Activated T-cell treated with anti-CD3 and anti-CD28 coated beads, Interleukin-2, amount 50 U/mL, for 72 hours (primary cell): ENCODE measurements at places on chromosomes 5 and 9.
A peak's percentile ranks its signal among the peaks of the same experiment; 100 is the strongest.

- no peak for DNase-seq
Observed at GRCh38 chr9:113675475-113675941, 200.6 kb upstream of the ZNF618 start.

DNA sequence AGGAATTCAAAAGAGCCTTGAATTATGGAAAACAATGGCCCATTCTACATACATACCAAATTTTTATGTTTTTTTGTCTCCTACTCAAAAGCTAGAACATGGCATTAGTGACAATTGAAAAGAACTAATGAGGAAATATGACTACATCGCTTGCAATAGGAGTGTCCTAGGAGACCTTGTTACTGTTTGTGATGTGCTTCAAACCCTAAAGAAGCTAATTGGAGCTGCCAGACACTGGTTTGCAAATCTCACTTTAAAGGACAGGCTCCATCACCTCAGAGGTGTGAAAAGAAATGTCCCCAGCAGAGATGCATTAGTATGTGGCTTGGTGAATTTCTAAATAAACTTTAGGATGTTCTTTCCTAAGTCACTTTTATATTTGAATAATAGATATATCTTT lies 354.2 kb upstream of the EFNA5 start:
- DNase-seq = no peak

DNA sequence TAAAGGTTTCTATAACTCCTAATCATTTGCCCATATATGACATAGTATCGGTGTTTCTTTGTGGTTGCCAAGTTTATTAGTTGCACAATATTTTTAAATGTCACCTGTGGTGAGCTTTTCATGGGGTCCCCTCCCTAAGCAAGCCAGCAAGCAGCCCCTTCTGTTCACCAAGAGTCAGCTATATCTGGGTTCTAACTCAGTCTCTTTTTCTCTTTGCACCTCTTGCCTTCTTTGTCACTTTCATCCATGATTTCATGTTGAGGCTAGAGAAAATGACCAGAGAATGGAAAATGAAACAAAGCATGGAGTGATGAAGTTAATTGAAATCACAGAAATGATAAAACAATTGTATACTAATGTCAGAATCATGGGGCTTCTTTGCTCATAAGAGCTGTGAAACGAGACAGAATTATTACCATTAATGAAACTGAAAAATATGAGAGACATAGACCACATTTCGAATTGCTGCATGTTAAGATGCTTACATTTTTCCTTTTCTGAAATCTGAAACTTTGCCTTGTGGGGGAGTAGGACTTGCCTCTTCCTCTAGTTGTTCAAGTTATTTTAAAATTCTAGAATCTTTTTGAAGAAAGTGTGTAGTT lies 75.7 kb downstream of the CAMK4 start:
- no peak for DNase-seq

DNA sequence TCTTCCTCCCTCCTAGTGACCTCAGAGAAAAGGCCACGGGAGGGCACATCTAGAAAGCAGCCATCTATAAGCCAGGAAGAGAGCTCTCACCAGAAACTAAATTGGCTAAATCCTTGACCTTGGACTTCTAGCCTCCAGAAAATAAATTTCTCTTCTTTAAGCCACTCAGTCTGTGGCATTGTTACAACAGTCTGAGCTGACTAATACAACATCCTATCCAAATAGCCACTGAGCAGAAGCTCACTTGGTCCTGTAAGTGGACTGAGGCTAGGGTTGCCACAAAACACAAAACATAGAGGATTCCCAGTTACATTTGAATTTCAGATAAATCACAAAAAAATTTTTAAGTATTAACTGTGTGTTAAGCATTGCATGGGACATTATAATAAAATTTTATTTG lies 383.4 kb downstream of the MLLT3 start:
- DNase-seq = no peak

DNA sequence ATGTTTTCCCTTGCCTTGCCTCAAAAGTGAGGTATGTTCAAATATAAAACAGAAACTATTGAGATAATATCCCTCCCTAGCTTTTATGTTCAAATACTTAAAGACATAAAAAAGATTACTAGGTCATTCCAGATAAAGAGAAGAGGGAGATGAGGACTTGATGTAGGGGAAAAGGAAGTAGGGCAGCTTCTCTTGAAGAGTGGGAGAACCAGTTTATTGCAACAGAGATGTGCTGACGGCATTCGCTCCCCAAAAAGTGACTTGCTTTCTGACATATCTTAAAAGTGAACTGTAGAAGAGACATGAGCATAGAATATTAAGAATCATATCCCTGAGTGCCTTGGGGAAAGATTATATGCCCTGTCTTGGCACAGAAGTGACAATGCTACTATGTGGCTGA lies 330.2 kb upstream of the NREP start:
- no peak for DNase-seq

DNA sequence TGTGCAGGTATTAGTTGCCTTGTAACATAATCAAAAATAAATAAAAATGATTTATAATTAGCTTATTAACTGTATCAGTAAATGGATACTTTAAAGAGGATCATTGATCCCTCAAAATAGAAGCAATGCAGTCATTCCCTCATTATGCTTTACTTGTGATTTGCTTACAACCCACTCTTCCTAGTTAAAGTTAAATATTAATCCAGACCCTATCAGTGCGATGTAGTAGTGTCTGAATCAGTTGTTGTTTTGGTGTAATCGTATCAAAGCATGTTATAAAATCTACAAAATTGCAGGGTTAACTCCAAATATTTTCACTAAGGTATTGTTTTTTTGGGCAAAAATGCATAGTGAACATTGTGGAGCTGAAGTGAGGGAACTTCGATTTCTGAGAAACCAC lies 17.6 kb downstream of the TENT4A start:
- DNase-seq = no peak

GRCh38 chr9:7212101-7212500 lies 454.3 kb downstream of the KDM4C start:
- no peak for DNase-seq

- no peak for DNase-seq
Observed at GRCh38 chr9:99354104-99354503, 132.0 kb downstream of the SEC61B start.

GRCh38 chr5:80961376-80962281 lies 1.5 kb downstream of the RASGRF2 start:
- DNase-seq = peak; percentile 68

GRCh38 chr9:119951090-119951489 lies 581.9 kb upstream of the BRINP1 start:
- DNase-seq = no peak

- DNase-seq = no peak
Observed at GRCh38 chr5:129098488-129099183, 4.1 kb downstream of the ISOC1 start.

DNA sequence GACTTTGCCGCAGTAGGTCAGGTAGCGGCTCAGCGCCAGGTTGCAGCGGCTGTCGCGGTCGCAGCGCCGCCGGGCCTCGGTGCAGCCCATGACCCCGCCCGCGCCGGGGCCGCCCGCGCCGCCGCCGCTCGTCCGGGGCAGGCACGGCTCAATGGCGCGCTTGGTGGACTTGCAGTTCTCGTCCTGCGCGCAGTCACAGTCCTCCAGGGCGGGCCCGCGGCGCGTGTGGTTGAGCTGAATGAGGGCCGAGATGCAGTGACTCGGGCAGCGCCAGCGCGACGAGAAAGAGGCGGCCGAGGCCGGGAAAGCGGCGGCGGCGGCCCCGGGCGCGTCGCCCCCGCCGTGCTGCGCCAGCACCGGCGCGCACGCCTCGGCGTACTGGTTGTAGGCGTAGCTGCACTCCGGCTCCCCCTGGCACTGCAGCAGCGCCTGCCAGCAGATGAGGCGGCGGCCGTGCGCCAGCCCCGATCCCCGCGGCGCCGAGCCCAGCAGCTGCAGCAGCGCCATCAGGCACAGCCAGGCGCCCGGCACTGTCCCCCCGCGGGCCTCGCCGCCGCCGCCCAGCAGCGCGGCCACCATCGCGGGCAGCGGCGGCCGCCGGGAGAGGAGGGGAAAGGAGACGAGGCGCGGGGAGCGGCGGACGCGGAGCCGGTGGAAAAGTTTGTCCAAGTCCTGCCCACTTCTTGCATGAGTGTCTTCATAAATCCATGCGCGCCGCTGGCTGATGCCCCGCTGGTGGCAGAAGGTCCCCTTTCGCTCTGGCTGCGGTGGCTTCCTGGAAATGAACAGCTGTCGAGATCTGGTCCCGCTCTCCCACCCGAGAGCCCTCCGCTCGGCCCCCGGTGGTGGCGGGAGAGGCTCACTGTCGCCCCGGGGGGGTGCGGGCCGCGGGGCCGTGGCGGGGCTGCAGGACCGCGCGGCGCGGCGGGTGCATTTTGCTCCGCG lies 833 bp downstream of the GAS1 start:
- peak; percentile 78 for DNase-seq

DNA sequence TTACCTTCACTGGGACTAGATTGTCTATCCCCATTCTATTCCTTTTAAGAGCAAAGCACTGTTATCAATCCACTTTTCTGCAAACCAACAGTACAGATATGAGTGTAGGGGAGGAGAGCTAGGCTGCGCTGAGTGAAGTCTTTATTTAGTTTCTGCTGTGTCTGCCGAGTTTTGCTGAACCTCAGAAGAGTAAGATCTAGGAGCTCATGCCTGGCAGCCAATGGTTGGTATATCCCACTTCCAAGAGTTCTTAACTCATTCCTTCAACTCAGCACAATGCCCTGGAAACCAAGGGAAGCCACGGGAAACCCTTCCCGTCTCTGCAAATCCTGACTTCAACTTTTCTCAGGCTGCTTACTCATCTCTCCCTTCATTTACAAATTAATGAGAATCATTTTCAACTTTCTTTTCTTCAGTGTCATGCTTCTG lies 58.0 kb upstream of the JAK2 start:
- DNase-seq = no peak

GRCh38 chr9:2761424-2761823 lies 44.1 kb downstream of the KCNV2 start:
- DNase-seq = no peak

GRCh38 chr9:71812385-71812784 lies 44.1 kb upstream of the CEMIP2 start:
- no peak for DNase-seq

- no peak for DNase-seq
Observed at GRCh38 chr9:1429297-1429696, 379.1 kb downstream of the DMRT2 start.

- DNase-seq = no peak
Observed at GRCh38 chr9:134049772-134050588, 17.8 kb downstream of the BRD3 start.

- no peak for DNase-seq
Observed at GRCh38 chr9:133977421-133978201, 14.5 kb downstream of the VAV2 start.

GRCh38 chr5:110616009-110616408 lies 110.5 kb downstream of the TMEM232 start:
- DNase-seq = no peak

DNA sequence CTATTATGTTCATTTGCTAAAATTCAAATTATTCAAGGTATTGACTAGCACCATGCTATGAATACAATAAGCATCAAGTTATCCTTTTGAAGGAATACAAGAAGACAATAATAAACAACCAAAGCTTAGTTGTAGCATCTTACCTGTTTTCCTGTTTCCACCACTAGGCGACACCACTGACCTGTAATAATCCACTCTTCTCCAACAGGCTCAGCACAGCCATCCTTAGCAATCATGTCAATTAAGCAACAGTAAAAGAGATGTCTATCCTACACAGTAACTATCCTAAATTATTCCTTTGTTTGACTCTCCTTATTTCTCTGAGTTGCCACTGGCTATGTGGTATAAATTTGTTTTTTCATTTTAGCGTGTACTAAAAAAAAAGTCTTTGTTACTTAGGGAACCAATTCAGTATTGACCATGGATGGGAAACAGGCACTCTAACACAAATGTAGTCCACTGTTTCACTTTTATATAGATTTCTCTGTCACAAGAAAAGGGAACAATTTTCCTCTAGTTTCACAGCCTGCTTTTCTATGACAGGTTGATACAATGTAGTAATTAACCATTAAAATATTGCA lies 46.2 kb downstream of the PCA3 start:
- peak; percentile 23 for DNase-seq

DNA sequence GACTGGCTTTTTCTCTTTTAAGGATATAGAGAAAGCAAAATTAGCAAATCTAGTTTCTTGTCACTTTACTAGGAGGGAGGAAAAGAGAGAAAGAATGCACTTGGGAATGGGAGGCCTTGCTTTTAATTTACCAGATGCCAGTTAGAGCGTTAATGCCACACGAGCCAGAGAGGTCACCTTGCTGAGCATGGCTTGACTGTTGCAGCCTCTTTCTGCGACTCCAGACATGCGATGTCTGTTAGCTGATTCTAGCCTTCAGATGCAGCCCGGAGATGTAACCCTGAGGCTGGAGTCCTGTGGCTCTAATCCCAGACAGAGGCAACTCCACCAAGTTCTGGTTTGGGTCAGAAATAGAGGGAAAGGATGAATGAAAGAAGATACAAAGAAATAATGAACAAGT lies 152.5 kb downstream of the TRIO start:
- DNase-seq = no peak

DNA sequence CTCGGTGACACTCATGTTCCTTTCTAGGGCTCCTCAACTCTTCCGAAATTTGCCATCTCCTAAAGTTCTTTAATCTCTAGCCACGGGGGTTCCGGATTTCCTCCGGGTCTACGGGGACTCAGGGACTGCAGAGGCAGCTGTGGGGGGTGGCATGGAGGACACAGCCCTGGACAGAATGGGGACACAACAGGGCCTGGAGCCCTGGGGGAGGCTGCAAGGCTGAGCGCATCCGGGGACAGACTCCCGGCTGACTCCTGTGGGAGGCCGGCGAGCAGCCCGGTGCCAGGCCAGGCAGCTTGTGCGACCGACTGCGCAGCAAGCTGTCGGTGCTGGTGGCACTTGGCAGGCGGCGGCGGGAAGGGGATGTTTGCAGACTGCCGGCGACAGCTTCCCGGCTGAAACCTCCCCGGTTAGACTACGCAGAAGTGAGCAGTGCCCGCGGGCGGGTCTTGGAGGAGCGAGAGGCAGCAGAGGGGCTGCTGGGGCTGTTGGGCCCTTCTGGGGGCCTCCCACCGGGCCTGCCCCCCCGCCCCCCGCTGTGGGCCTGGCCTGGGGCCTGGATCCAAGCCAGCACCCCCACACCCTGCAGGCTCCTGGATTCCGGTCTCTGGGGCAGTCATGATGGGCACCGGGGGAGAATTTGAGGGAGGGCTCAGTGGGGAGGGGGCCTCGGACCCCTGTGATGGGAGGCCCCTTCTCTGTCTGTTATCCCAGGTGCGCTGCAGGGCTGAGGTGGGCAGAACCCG lies 28.7 kb upstream of the UBAC1 start:
- DNase-seq = peak; percentile 35

- no peak for DNase-seq
Observed at GRCh38 chr5:109697339-109697738, 7.6 kb downstream of the MAN2A1 start.

DNA sequence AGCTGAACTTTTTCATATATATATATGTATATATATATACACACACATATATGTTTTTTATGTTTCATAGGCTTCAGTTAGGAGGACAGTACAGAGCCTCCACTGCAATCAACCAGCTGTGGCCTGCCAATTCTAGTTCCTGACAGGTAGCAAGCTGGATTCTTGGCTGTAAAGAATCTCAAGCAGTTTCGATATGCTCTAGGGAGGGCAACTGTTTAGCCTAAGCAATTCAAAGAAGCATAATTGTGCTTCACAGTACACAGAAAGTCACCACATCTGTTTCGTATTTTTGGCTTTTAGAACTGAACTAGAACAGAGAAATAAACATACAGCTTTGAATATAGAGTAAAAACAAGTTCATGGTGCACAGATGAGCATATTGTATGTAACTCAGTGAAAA lies 152.4 kb upstream of the ARRDC3 start:
- no peak for DNase-seq
